ENCODE measurements at places on chromosomes 1 and 21. TPM values are rescaled to one million over a fixed set of nuclear protein-coding genes. Genes with fewer than 3 reads are reported as not detected.
A peak's percentile ranks its signal among the peaks of the same experiment; 100 is the strongest.

GRCh38 chr1:176904057-176904751 lies 260.3 kb downstream of the ASTN1 start:
- no peak for DNase-seq

DNA sequence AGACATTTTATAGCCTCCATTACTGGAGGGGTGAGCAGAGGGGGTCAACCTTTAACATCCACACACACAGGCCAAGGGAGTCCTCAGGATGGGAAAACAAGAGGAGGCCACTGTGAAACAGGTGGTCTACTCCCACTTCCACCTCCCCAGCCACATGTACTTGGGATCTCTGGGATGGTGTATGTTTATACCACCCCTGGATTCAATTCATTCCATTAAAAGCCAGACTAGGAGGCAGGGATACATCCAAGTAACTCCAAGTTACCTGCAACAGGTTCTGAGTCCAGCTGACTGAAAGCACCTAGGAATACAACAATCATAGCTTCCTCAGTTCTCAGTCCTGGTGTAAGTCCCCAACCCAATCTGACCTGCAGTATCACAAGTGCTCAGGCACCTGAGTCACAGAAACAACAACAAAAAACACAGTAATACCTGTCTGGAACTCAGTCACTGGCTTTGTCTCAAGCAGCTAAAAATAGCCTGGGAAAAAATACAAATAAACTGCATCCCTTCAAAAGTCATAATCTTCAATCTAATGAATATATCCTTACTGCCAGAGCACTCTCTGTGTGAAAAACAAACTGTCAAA lies 9.8 kb downstream of the ERI3 start:
- DNase-seq, result no peak

DNA sequence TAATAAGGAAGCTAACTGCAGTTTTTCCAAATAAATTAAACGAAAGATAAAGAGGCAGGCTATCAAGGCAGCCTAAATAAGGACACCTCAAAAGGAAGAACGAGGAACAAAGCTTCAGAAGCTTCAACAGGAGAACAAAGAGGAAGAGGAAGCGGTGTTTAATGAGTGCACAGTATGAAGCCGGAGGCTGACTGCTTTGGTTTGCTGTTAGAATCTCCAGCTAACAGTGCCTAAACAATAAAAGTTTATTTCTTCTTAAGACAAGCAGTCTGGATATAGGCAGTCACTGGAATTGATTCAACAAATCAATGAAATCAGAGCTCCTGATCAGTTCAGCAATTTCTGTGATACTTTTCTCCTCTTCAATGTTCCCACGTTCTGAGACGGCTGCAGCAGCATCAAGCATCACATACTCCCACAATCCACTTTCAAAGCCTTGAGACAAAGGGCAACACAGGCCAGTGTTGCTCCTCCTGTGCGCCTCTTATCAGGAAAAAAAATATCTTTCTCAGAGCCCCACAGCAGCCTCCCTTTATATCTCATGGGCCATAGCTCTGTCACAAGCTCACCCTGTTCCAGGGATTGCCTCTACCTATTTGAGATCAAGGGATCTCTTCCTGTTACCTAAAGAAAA lies 365.6 kb upstream of the ST6GALNAC5 start:
- DNase-seq, result no peak

DNA sequence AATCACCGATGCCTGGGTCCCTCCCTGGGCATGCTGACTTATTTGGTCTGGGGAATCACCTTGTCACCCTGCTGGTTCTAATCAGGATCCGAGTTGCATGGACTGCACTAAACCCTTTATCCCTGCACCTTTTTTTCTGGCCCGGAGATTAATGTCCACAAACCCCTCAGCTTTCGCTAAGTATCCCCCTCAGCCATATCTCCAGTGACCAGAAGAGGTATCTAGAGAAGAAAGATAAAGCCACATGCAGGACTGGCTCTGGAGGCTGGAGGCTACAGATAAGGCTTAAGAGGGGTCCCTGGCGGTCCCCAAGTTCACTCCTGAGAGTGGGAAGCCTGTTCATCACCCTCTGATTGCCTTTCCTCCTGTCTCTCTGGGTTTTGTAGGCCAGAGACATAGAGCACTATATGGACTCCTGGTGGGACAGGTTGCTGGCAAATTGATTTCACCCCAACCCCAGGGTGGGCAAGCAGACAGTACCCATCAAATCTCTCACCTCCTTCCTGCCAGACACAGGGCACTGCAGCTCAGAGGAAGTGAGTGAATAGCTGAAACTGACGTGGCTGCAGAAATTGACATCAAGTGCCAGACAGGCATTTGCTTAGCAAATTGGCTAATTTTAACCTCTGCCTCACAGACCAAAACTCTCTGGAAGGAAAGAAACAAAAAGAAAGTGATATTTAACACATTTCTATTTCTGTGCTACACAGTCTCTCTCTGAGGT lies 38.8 kb downstream of the HMGB4 start:
- DNase-seq, result no peak

Gene NES
- total RNA-seq, result 7.4 TPM

GRCh38 chr1:31483012-31483946 lies 70.3 kb downstream of the SERINC2 start:
- DNase-seq, result peak; percentile 71

Gene IFI44
- 259 TPM for total RNA-seq

DNA sequence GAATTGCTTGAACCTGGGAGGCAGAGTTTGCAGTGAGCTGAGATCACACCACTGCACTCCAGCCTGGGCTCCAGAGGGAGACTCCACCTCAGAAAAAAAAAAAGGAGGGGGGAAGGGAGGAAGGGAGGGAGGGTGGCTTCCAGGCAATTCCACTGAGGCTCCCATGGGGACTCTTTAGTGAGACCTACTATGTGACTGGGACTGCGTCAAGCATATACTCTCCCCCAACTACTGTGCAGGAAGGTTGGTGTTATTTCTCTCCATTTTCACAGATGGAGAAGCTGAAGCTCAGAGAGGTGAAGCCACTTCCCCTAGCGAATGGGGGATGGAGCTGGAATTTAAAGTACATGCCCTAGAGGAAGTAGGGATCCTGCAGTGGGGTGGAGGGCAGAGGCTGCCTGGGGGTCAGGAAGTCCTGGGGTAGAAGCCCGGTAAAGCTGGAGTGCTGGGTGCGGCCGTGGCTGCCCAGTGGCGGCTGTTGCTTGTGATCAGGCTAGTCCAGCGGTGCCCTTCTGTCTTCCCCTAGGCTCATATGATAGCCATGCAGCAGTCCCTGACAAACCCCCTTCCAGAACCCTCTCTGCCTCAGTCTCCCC lies 40.3 kb downstream of the RAP1GAP start:
- no peak for DNase-seq

Gene FOXO6
- 1.0 TPM for total RNA-seq

GRCh38 chr1:41369531-41369930 lies 8.3 kb downstream of the FOXO6 start:
- DNase-seq, result no peak

DNA sequence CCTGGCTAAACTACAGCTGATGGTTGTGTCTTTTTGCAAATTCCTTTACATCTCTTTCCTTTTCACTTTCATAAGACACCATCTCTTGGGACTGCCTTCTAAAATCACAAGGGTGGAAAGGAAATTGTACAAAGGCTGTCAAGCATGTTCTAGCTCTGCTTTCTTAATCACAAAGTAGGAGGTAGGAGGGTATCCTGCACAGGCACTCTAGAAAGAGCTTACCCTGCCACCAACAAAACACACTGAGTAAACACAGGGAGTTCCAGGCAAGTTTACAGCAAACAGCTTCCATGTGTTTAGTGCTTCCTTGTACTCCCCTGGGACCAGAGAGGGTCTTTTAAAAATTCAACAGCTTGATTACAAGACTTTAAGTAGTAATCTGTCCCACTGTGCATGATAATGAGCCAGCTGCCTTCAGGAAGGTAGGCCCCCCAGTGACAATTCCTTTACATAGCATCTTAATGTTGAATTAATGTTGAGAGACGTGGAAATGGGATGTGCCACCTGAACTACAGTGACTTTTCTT lies 2.4 kb downstream of the PLPP3 start:
- no peak for DNase-seq

Gene KIF26B
- 0.86 TPM for total RNA-seq

DNA sequence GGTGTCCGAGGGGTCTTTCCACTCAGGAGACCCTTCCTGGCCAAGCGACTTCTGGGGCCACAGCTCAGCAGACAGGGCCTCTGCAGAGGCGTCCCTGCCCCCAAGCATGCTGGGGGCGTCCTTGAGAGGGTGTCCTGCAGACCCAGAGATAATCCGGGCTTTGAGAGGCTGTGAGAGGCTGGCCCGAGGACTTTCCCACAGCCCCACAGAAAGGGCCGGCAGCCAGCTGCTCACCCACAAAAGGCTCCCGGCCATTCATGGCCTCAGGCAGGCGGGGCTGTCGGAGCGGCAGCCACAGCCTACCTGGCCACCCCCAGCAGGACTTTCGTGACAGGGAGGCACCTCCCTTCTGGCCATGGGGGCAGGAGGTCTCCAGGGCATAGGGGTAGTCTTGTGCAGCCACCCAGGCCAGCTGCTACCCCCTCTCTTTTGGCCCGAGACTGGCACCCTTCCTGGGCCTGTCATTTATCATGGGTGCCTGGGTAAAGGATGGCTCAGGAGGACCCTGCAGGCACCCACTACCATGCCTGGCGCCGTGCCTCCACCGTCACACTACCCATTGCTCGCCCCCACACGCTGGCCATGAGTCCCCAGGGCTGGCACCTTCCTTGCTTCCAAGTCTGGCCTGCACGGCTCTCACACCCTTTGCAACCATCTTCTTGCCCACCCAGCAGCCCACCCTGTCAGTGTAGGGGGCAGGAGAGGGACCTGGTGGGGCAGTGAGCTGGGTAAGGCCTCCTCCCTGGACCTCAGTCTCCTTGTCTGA lies 11.1 kb upstream of the TNFRSF14 start:
- no peak for DNase-seq

DNA sequence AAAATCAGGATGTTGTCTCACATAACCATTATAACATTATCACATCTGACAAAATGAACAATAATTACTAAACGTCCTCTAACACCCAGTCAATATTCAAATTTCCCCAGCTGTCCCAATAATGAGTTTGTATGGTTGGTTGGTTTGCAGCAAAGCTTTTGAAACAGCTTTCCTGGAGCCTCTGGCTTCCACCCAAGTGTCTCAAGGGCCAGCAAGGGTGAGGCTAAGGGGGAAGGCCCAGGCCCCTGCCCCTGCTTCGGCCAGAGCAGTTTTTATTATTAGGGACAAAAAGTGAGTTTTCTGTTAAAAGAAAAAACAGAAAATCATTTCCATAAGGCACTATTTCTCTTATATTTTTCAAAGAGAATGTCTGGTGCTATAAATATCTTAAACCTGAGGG lies 19.1 kb upstream of the AVPR1B start:
- DNase-seq, result no peak

DNA sequence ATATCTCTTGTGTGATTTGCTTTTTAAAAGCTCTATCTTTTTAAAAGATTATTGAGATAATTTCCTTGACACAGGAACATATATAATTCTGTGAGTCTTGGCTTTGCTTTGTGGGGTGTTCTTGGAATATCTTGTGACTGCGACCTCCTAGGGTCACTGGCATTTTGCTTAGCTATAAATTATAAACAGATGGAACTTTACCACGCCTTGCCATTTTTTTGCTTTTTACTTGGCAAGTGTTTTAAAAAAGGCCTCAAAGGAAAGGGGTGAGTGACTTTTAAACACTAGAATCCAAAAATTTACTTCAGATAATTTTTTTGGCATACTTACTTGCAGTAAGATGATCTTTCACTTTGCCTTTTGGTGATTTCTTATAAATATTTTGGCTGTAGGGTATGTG lies 43.6 kb downstream of the ALG6 start:
- DNase-seq, result no peak

- no peak for DNase-seq
Measured at GRCh38 chr1:174131032-174131638, 28.2 kb upstream of the RABGAP1L start.

DNA sequence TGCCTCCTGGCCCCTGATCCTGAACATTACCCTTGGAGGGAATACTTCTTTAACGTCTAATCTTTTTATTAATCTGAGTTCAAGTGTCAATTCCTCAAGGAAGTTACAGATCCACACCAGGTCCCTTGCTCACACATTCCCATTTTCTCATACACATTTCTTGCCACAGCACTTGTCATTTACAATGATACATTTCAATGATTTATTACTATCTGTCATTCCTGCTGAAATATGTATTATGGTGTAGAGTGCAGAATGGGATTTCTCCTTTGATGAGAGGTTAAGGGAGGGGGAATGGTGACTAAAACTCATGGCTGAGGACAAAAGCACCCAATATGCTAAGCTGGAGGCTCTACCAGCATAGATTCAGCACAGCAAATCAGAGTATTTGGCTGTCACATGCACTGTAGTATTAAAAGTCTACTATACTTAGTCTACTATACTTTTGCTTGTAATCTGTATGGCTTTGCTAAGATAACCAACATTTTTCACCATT lies 982.5 kb downstream of the TTLL7 start:
- DNase-seq, result no peak

- no peak for DNase-seq
Measured at GRCh38 chr1:61186753-61187152, 104.4 kb downstream of the NFIA start.

DNA sequence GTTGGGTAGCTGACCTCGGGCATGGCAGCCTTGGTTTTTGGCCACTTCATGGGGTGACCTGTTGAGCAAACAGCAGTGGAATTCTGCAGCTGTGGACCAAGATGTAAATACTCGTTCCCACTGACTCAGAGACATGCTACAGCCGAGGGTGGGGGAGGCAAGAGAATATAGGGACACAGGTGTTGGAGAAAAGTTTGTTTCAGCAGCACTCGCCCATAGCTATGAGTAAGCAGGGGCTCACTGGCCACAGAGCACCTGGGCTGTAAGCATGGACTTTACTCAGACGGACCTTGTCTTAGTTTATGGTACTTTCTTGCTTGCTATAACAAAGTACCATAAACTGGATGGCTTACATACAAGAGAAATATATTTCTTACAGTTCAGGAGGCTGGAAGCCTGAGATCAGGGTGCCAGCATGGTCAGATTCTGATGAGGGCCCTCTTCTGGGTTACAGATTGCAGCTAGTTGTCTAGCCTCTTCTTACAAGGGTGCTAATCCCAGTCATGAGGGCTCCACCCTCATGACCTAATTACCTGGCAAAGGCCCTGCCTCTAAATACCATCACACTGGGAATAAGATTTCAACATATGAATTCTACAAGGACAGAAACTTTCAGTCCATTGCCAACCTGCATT lies 437.2 kb upstream of the DAB1 start:
- DNase-seq, result no peak

Data from Calu3 (cell line).